ENCODE measurements at places on chromosomes 11 and 22.
A peak's percentile ranks its signal among the peaks of the same experiment; 100 is the strongest.

- DNase-seq = no peak
These were observed 1237.9 kb downstream of the FAM181B start for GRCh38 chr11:81495699-81496292.

DNA sequence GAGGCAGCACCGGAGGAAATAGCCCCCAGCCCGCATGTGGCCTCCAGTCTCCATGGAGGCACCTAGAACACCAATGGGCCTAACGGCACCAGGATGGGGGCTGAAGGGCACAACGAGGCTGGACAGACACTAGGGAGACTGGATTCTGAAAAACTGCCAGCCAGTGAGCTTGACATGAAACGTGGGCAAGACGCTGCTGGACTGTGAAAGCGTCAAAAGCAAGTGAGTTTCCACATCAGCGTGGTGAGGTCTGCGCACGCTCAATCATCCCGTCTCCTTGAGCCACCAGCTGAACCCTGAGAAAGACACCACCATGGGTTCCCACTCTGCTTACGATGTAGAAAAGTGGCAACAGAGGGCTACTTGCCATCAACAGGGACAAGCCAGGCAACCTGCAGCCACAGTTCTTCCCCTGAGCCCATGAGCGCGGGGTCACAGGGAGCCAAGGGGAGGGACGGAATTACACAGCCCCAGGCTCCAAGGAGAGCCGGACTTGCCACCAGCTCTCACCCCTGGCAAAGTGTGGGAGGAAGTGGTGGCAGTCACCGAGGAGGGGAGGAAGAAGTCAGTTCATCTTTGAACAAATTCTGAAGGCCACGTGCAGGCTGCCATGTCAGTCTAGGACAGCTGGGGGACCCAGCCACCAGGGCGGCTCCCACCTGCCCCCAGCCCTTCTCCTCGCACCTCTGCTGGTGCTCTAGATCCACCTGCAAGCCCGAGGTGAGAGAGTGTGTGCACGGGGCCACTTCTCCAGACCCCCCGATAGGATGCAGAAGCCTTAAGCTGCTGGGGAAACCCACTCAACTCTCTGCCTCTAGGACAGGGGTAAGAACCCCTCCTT is 131.1 kb downstream of the MPPED1 start:
- no peak for DNase-seq

DNA sequence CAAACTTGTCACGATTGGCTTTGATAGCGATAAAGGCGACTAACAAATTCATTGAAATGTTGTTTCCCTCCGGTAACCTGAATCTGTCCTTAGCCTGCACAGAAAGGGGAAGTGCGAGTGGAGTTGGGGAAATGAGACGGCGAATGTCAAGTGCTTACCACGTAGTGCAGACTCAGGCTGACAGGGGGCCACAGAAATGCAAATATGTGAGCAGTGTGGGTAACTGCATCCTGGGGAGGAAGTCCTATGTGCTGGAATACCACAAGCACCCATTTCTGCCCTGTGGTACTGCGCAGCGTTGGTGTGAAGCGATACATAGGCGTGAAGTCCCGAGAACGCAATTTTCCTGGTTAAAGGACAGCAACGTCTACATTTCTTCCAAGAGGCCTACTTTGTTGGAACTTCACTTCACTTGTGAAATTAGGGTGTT is 869 bp upstream of the EIF4ENIF1 start:
- peak; percentile 80 for DNase-seq

DNA sequence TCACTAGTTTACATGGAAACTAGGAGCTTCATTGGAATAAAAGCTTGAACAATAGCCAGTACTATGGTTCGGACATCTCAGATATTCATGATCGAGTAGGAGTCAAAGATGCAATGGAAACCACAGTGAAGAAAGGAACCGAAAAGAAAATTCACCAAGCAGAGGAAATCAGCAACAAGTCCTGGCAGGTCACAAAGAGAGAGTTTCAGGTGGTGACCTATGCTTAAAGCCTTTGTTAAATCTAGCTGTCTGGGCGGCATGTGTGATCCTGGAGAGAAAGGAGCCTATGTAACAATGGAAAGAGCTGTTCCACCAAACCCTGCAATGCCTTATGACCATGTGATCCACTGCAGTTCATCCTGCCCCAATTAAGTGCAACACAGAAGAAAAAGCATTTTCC is 68.9 kb upstream of the POU2AF2 start:
- no peak for DNase-seq

- no peak for DNase-seq
These were observed 35.4 kb downstream of the RSPH14 start for GRCh38 chr22:23106344-23106743.

DNA sequence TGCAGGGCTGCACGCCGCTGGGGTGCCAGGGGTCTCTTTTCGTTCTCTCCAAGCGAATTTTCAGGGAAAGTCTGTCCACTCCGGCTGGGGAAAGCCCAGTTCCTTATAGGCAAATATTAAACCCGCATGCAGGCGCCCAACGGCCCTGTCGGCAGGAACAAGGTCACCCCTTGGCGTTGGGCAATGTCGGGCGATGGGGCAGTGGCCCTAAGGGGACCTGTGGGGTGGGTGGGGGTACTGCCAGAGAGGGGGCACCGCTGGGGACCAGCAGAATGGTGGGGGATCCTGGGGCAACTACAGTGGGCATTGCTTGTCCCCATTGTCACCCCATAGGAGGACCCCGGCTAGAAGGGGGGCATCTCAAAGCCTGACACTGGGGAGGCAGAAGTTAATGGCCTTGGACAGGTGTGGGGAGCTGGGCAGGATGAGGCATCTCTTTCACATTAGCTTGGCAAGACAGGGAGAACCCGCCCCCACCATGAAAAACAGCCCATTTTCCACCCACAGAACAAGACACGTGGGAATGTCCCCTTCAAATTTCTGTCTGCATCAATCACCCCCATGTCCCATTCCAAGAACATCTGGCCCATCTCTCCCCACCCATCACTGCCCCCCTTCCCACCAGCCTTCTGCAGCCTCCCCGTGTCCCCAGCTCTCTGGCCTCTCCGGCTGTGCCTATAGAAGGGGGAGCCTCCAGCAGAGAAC is 5.5 kb upstream of the IGF2 start:
- no peak for DNase-seq

DNA sequence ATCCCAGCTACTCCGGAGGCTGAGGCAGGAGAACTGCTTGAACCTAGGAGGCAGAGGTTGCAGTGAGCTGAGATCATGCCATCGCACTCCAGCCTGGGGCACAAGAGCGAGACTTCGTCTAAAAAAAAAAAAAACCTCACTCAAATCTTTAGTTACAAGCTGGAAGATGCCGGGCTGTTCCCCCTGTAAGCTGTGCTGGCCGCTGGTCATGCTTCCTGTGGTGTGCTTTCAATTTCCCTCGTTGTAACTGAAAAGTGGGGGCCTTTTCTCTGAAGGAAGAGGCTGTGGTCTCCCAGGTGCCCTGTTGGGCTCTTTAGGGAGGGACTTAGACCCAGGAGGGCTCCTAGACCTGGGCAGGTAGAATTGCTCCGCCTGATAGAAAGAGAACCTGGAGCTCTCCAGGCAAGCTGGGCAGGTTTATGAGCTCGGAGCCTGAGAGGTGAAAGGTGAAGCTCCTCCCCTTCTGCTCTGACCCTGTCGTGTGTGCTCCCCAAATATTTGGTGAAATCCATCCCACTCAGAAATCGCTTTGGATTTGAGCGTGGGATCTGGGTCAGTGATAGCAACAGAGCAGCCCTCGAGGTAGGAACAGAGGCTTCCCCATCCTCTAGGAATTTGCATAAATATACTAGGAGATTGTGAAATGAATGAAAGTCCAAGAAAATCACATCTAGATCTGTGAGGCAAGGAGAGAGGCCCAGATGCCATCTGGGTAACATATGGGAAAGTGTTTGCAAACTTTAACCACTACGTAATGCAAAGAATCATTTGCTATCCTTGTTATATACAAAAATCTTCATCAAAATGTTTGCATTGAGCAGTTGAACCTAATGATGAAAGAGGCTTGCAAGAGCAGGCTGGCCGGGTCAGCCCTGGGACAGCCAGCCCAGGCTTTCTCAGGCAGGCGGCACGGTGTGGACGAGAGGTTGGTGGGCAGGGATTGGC is 154.3 kb downstream of the FBXO7 start:
- no peak for DNase-seq

DNA sequence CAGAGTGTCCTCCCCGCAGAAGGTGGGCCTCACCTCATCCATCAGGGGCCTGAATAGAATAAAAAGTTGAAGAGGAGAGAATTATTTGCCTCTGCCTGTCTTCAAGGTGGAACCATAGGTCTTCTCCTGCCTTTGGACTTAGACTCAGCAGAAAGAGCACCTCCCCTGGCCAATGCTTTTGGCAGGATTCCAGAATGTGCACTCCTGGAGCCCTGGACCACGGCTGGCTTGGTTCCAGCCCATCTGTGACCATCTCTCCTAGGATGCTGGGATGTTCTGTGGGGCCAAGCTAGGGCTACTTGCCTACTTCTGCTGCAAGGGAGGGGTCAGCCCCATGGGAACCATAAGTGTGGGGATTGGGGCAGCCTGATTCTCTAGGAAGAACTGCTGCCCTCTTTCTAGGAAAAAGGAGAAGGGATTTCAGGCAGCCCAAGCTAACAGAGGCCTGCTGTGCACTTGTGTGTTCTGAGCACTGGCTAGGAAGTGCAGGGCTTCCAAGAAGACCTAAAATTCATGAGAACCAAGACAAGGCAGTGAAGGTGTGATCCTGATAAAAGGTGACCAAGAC is 32.2 kb upstream of the SHANK2 start:
- DNase-seq = no peak

DNA sequence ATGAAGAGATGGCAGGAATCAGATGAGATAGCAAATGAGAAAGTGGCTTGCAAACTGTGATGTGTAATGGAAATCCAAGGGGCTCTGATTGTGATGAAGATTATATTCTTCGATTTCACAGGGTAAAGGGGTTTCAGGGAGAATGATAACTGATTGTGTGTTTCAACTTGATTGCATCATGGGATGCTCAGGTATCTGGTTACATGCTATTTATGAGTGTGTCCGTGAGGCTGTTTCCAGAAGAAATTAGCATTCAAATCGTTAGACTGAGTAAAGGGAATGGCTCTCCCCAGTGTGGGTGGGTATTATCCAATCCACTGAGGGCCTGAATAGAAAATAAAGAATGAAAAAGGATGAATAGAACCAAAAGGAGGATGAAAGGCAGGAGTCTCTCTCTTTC is 278.7 kb upstream of the LARGE1 start:
- no peak for DNase-seq

DNA sequence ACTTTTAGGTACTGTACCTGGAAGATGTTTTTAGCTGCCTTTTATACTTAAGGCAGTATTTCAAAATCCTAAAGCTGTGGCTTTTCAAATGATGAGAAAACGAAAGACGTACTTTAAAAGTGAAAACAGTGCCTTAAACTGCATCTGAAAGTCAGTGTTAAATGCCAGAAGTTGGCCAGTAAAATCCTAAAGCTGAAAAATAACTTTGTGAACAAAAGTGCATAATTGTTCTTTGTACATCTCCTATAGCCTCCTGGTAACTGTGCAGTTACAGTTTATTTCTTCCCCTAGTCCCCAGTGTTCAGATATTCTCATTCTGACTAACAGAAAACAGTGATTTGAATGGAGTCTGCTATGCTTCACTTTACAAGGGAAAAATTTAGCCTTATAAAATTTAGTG is 6.8 kb downstream of the EED start:
- DNase-seq = no peak

GRCh38 chr11:45379162-45379863 is 93.2 kb upstream of the SYT13 start:
- DNase-seq = no peak

- no peak for DNase-seq
These were observed 434.7 kb downstream of the TBC1D22A start for GRCh38 chr22:47196881-47197772.

GRCh38 chr22:19085233-19085718 is 36.9 kb downstream of the DGCR2 start:
- DNase-seq = peak; percentile 22

GRCh38 chr22:38461414-38462081 is 6.3 kb upstream of the KDELR3 start:
- peak; percentile 77 for DNase-seq

- peak; percentile 27 for DNase-seq
These were observed 10.3 kb upstream of the MB start for GRCh38 chr22:35627267-35628041.

DNA sequence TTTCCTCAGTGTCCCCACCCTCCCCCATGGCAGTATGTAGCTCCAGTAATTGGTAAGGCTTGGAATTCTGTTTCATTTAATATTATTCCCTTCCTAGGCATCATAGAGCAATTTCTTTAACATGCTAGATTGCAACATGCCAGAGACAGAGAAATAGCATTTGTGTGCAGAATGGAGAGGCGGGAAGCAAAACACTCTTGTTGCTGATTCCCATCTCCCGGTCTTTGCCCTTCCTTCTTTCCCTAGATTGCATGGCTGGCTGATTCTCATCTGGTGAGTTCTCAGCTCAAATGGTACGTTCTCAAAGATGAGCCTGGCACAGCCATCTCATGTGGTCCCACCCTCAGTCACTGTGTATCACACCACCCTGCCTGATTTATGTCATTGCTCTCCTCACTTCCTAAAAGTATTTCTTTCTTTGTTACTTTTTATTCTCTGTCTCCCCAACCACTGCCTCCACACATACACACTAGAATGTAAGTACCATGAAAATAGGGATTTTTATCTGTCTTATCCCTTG is 66.9 kb downstream of the ARFGAP2 start:
- no peak for DNase-seq

DNA sequence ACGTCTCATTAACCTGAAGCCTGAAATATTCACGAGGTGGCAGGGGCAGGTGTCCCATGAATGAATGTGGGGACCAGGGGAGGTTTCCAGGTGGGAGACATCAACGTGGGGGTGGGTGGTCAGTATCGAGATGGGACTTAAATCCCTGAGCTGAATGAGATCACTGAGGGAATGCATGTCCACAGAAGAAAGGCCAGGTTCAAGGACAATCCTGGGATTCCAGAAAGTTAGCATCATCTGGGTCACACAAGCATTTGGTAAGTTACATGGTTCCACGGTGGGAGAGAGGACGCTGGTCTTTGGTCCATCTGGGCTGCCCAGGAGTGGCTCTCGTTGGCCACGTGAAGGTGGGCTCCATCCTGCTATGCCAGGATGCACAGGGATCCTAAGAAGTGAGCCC is 22.7 kb upstream of the CCND1 start:
- DNase-seq = no peak

- DNase-seq = no peak
These were observed 18.6 kb downstream of the FXYD6 start for GRCh38 chr11:117857734-117858414.

DNA sequence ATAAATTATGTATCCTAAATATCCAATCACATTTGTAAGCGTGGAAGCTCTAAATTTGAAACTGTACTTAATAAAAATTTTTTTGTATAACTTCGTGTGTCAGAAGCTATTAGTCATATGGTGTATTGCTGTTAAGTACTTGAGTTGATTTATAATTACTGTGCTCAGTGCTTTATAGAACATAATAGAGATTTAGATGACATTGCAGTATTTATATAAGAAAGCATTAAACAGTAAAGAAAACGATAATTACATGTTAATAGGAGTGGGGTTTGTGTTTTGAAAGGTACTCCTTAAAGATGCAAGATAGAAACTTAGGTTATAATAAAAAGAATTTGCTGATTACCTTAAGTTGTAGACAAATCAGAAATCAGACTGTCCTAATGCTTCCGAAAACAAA is 5.9 kb upstream of the TCP11L1 start:
- no peak for DNase-seq

Measured in erythroblast (primary cell).